Right renal pelvis (tissue), 4 donors: ENCODE measurements at places on chromosomes 6 and 20. TPM values are rescaled to one million over a fixed set of nuclear protein-coding genes. Genes with fewer than 3 reads are reported as not detected.

GRCh38 chr20:18440403-18440802, 26.4 kb downstream of the DZANK1 start:
- no peak for DNase-seq

DNA sequence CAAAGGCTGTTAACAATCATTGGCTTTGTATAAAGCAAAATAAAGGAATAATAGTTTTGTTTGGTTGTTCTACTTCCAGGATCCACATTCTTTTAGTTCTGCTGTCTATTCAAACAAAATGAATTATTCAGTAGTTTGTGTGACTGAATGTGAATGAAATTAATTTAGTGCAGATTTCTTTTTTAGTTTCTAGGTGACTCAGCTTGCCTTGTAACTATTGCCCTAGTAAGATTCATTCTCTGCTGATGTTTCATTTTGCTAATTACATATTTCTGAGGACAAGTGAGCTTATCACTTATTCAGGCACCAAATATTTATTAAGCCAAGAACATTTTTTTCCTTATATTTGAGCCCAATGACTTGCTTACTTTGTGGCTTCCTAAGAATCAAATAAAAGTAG, 46.5 kb upstream of the RIPOR2 start:
- DNase-seq = no peak

The VSX1 gene
- not detected for polyA plus RNA-seq

DNA sequence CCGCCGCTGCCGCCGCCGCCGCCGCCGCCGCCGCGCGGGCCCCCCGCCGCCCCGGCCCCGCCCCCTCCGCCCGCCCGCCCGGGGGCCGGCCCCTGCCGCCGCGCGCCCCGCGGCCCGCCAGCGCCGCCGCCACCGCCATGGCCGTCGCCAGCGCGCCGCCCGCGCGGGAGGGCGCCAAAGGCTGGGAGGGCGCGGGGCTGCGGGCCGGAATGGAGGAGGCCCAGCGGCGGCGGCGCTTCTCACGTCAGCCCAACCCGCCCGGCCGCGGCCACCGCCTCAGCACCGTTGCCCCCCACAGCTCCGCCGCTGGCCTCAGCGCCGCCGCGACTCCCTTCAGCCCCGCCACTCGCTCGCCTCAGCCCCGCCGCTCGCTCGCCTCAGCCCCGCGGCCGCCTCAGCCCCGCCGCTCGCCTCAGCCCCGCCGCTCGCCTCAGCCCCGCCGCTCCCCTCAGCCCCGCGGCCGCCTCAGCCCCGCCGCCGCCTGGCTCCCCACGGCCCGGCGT, 258 bp downstream of the PHF10 start:
- no peak for DNase-seq

The HNF4A gene
- polyA plus RNA-seq = 42.5 TPM

GRCh38 chr20:20370094-20370575, 2.2 kb downstream of the INSM1 start:
- no peak for DNase-seq
